ENCODE measurements at places on chromosomes 11 and 22.

DNA sequence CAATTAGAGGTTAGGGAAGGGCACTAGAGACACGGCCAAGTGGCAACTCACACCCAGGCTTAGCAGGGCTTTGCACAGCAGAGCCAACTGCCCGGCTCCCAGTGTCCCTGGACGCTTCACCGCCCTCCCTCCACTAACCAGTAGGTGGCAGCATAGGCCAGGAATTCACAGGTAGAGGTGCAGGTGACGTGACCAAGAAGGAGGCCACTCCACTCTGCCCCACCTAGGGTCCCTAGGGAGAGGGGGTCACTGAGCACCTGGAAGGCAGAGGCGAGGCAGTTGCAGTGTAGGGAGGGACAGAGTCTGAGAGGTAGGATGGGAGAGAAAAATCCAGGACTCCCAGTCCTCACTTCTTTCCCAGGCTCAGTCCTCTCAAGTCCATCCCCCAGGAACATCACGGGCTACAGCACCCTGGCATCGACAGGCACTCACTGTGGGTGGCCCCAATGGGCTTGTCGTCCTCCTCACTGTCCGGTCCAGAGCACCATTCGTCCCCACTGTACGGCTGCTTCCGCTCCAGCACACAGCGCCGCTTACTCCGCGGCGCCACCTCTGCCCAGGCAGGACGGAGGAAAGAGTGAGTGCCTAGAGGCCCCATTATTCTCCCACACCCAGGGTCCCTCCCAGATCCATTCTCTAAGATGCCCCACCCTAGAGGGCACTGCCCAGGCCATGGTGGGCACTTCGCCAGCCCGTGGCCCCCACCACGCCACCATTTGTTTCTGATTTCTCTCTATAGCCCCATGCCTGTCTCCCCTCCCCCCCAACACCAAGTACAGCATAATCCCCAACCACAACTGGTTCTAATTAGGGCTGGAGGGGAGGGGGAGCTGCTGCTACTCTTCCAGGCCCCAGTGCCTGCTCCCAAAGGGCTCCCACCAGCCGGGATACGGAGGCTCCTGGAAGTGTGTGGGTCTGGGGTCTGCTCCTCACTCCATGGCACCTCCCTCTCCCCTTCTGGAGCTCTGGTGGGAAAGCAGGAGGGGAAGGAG lies 18.4 kb downstream of the BCL9L start:
- DNase-seq, result peak; percentile 71

- no peak for DNase-seq
Measured at GRCh38 chr22:41713004-41713403, 13.7 kb downstream of the MEI1 start.

DNA sequence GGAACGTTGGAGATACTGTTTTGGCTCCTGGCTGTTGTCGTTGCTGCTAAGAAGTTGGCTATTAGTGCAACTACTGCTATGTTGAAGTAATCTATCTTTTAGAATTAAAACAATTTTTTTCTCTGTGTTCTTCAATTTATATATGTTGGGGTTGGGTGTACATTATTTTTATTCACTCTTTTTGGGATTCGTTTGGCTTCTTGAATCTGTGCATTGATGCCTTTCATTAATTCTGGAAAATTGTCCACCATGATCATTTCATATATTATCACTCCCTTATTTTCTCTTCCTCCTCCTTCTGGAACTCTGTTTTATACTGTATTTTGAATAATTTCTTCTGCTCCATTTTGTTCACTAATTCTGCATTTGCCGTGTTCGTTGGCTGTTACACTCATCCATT lies 199.5 kb upstream of the PLET1 start:
- no peak for DNase-seq

DNA sequence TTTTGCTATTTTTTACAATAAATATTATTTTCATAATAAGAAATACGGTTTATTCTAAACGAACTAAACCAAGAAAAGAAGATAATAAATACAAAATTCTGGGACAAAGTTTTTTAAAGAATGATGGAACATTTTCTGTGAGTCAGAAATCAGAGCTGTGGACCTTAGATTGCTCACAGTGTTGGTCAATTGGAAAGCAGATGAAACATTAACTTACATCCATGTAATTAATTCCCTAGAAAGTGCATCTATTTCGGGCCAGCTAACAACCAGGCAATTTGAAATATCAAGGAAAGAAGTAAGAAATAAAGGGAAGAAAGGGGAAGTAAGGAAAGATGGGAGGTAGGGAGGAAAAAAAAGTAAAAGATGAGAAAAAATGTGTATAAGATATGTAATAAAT lies 1569.8 kb upstream of the TENM4 start:
- DNase-seq, result no peak

- no peak for DNase-seq
Measured at GRCh38 chr11:102347462-102348370, 702 bp downstream of the BIRC2 start.

GRCh38 chr22:40156001-40156516 lies 21.7 kb upstream of the TNRC6B start:
- no peak for DNase-seq

DNA sequence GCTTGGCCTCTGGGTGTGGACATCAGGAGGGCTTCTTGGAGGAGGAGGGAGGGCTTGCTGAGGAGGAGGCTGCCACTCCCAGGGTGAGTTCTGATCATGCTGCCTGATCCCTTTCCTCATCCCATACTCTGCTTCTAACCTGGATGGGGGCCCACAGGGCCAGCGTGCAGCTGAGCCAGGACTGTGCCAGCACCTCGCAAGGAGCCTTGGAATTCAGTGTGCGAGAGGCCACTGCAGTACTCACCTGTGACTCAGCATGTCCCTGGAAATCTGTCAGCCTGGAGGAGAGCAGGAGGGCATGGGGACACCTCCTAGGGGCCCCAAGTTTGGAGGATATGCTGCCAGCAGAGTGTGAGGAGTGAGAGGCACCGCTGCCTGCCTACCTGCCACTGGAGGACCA lies 4.2 kb upstream of the GAB4 start:
- no peak for DNase-seq

- DNase-seq, result no peak
Measured at GRCh38 chr11:116312570-116313391, 460.0 kb downstream of the BUD13 start.

DNA sequence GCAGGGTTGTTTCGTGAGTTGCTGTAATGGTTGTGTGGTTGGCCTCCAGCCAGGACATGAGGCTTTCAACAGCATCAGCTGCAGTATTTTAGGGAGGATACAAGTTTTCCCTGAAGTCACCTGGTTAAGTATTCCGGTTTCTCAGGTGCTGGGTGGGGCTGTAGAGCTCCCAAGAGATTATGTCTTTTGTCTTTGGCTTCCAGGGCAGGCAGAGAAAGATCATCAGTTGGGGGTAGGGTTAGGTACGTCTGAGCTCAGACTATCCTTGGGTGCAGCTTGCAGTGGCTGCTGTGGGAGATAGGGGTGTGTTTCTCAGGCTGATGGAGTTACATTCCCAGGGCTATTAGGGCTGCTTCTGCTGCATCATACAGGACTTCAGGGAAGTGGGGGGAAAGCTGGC lies 47.5 kb upstream of the MRGPRX1 start:
- no peak for DNase-seq

DNA sequence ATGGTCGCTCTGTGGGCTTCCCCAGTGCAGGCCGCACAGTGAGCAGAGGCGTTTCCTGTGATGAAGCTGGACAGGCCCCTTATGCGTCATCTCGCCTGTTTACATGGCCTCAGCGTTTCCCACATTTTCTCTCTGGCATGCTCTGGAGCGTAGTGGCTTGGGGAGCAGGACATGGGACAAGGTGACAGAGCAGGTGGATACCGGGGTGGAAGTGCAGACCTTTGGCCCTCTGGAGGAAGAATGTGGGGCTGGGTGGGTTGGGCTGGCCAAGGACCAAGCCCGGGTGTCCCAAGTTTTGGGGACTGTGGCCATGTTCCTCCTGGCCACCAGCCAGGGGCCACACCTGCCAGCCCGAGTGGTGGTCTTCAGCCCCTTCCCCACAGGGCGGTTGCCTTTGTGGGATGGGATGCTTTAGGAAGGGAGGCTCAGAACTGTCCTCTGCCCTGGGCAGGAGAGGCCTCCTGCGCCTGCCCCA lies 446.6 kb downstream of the TBC1D22A start:
- no peak for DNase-seq

DNA sequence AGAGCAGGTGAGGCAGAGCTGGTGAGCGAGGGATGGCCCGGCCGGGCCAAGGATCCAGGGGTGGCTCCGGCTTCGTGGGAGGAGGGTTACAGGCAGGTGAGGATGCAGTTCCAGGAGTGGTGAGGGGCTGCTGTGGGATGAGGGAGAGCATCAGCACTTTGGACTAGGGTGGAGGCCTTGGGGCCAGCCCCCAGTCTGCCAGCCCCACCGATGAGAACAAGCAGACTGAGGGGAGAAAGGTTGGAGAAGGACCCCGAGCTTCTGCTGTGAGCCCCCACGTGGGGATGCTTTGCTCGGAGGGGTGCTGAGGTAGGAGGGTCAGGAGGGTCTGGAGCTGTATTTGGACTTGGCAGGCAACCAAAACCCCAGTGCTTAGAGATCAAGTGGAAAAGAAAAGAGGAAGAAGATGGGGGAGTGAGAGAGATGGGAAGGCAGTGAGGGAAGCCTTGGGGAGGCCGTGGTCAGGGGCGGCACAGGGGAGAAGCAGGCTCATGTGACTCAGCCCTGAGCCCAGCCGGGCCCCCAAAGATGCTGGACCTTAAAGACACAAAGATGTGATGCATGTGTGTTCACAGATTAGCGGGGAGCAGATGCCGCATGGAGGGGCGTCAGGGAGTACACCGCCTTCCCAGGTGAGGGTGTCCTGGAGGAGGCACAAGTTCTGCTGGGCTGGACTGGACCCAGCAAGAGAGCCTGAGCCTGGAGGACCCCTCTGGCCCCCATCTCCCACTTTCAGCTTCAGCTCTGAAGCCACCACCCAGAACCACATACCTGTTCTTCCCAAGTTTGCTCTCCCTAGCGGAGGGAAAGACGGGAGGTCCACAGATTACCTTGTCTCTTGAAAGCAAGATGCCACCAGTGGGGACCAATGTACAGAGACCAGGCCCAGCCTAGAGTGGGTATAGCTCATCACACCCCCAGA lies 91.3 kb downstream of the CDKN1C start:
- DNase-seq, result no peak

- no peak for DNase-seq
Measured at GRCh38 chr11:43573233-43573632, 107.3 kb upstream of the HSD17B12 start.

GRCh38 chr11:129374081-129374992 lies 1.3 kb upstream of the BARX2 start:
- no peak for DNase-seq

DNA sequence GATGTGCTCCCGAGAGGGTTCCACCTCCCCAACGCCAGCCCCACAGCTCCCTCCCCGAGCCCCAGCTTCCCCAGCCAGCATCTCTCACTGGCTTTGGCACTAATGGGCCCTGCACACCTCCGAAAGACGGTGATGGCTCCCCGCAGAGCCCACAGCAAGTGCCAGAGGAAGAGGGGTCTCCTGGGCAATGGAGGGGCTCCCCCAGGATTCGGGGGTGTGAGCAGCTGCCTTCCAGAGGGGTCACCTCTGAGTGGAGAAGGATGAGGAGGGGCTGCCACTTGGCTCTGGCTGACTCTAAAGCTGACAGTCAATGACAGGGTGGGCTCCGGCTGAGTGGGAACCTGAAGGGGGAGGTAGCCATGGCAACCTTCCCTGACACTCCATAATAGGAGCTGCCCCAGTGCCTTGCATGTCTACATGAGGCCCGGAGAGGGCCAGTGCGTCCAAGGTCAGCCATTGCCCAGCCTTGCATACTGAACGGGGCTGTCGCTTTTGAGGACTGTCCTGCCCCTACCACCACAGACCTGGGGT lies 98.6 kb upstream of the SYT13 start:
- no peak for DNase-seq

DNA sequence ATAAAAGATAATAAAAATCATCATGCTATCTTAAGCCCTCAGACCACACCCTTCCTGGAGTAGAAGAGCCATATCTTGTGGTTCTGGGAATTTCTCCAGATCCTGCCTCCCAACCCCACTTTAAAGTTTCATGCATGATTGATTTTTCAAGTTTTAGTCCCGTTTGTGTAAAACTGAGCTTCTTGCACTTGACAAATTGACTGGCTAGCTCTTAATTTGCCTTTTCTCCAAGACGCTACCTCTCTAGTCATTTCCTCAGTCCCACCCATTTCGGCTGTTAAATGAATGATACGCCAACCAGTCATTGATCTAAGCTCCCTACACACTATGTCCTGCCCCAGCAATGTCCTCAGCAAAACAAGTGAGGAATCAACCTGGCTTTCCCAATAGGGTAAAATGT lies 71.8 kb upstream of the TEAD1 start:
- no peak for DNase-seq

DNA sequence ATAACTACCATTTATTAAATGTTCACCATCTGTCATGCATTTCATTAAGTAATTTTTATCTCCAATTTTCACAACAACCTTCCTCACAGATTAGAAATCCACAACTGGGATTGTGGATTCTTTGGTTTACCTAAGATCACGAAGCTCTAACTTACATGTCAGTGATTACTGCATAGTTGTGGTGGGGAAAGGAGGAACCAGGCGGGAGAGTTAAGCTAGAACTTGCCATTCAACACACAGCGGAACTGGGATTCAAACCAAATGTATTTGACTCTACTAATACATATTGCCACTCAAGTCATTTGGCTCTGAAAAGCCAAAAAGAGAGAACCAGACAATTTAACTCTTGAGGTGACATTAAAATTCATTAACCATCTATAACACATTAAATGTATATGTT lies 10.4 kb upstream of the LAYN start:
- DNase-seq, result no peak

DNA sequence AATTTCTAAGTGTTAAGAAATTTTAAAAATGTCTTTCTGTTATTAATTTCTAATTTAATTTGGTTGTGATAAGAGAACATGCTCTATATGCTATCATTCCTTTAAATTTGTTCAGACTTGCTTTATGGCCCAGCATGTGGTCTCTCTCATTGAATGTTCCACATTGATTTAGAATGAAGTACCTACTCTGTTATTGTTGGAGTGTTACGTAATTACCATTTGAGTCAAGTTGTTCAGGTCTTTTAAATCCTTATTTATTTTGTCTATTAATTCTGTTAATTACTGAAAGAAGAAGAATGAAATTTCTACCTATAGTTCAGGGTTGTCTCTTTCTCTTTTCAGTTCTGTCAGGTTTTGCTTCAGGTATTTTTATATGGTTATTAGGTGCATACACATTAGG lies 57.0 kb downstream of the PRMT3 start:
- no peak for DNase-seq

GRCh38 chr22:41511521-41511968 lies 32.7 kb downstream of the POLR3H start:
- DNase-seq, result no peak

- DNase-seq, result peak; percentile 78
Measured at GRCh38 chr11:118659314-118659952, 20.0 kb downstream of the TREH start.

GRCh38 chr11:108206171-108206570 lies 16.3 kb downstream of the NPAT start:
- DNase-seq, result no peak

DNA sequence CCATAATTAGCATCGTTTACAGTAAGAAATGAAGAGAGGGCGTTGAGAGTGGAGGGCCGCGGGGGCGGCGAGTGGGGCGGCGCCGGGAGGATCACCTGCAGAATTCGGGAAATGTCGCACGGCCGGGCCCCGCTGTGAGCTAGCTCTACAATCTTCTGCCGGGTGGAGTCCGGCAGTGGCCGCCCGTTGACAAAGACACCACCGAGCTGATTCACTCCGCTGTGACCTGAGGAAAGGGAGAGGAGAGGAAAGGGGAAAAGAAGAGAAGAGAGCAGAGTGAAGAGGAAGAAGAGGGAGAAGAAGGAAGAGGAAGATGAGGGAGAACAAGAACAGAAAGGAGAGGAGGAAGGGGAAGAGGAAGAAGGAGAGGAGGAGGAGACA lies 8.5 kb downstream of the PAX6 start:
- DNase-seq, result no peak

GRCh38 chr22:40957601-40958000 lies 6.4 kb downstream of the RBX1 start:
- DNase-seq, result no peak
